ENCODE measurements at places on chromosomes 2 and 18. TPM values are rescaled to one million over a fixed set of nuclear protein-coding genes. Genes with fewer than 3 reads are reported as not detected.

Gene DAW1
- 0.79 TPM for total RNA-seq

Gene VWC2L
- not detected for total RNA-seq

Gene BIN1
- total RNA-seq: 25.2 TPM

Gene PRSS56
- total RNA-seq: not detected

Gene TCF23
- 8.4 TPM for total RNA-seq

Gene SERPINB4
- not detected for total RNA-seq

Gene FTCDNL1
- total RNA-seq: 1.7 TPM

Gene RGPD3
- total RNA-seq: 0.30 TPM

Gene TRAK2
- 29.0 TPM for total RNA-seq

Gene CCDC93
- total RNA-seq: 21.5 TPM

Gene ATG4B
- 53.3 TPM for total RNA-seq

Gene SLC19A3
- 2.6 TPM for total RNA-seq

Gene EIF2B4
- 28.0 TPM for total RNA-seq

Gene BARD1
- total RNA-seq: 19.7 TPM

Gene LRPPRC
- total RNA-seq: 73.7 TPM

Gene HOXD13
- not detected for total RNA-seq

Gene GCKR
- total RNA-seq: 5.1 TPM

Gene TBR1
- total RNA-seq: not detected

Gene MERTK
- 13.3 TPM for total RNA-seq

Gene COL4A4
- total RNA-seq: 8.3 TPM

Gene IL1RN
- 1.5 TPM for total RNA-seq

Gene KRTCAP3
- 7.6 TPM for total RNA-seq

Gene PLEKHH2
- total RNA-seq: 26.4 TPM

Gene ZFAND2B
- 42.5 TPM for total RNA-seq

Gene UGT1A10
- total RNA-seq: not detected

Gene IFIH1
- total RNA-seq: 14.4 TPM

Gene CXCR1
- 0.10 TPM for total RNA-seq

Gene HOXD12
- total RNA-seq: not detected

Gene C18orf63
- not detected for total RNA-seq

Gene DSG4
- not detected for total RNA-seq

Gene SNRNP27
- total RNA-seq: 36.2 TPM

Gene BMP10
- total RNA-seq: not detected

Gene NETO1
- total RNA-seq: not detected

Gene LIMS4
- 8.4 TPM for total RNA-seq

Gene ACTG2
- 22.5 TPM for total RNA-seq

Gene GPR45
- not detected for total RNA-seq

Gene RIT2
- not detected for total RNA-seq

Gene SCN2A
- 1.4 TPM for total RNA-seq

Gene POMC
- 1.4 TPM for total RNA-seq

Gene RGPD4
- 0.20 TPM for total RNA-seq

Gene ABCG8
- not detected for total RNA-seq

Gene TRPM8
- total RNA-seq: not detected

Gene ALPG
- not detected for total RNA-seq

Gene SLC14A1
- total RNA-seq: 0.23 TPM
